Fibroblast of villous mesenchyme (primary cell): ENCODE measurements at places on chromosomes 12 and 14. TPM values are rescaled to one million over a fixed set of nuclear protein-coding genes. Genes with fewer than 3 reads are reported as not detected.

The ANO4 gene
- total RNA-seq = 8.4 and 13.8 TPM in 2 replicates

The TXNRD1 gene
- 352 and 747 TPM in 2 replicates for total RNA-seq

The PTPRO gene
- total RNA-seq = under 0.01 TPM in 2 replicates

The KRT78 gene
- total RNA-seq = not detected in 2 replicates

The FBLN5 gene
- total RNA-seq = 77.7 and 85.0 TPM in 2 replicates

The TAS2R50 gene
- total RNA-seq = 5.8 and 7.3 TPM in 2 replicates

The IL31 gene
- total RNA-seq = not detected in 2 replicates

The HOXC13 gene
- total RNA-seq = 0.32 TPM in 1 of 2 replicates, not detected in the other

The DHRS2 gene
- 0.32 and 0.43 TPM in 2 replicates for total RNA-seq

The RASSF8 gene
- 60.6 and 127 TPM in 2 replicates for total RNA-seq

The SERPINA9 gene
- total RNA-seq = not detected in 2 replicates

The SPTB gene
- total RNA-seq = under 0.01 TPM in 2 replicates

The SOAT2 gene
- not detected in 2 replicates for total RNA-seq

The SLCO1B1 gene
- total RNA-seq = not detected in 2 replicates

The LRRC74A gene
- not detected in 2 replicates for total RNA-seq

The SRGAP1 gene
- total RNA-seq = 14.5 and 18.1 TPM in 2 replicates

The RNF212B gene
- not detected in 2 replicates for total RNA-seq

The IFNG-AS1 gene
- total RNA-seq = not detected in 2 replicates

The TPH2 gene
- total RNA-seq = not detected in 2 replicates

The KRT2 gene
- not detected in 2 replicates for total RNA-seq

The AICDA gene
- not detected in 2 replicates for total RNA-seq

The CPNE8 gene
- total RNA-seq = 12.6 and 21.2 TPM in 2 replicates

The TPPP2 gene
- not detected in 2 replicates for total RNA-seq

The HOTAIR gene
- 0.86 and 3.2 TPM in 2 replicates for total RNA-seq

The FAM161B gene
- 3.2 and 5.2 TPM in 2 replicates for total RNA-seq

The AKAP5 gene
- total RNA-seq = 1.9 and 3.0 TPM in 2 replicates

The EFS gene
- 7.7 and 7.8 TPM in 2 replicates for total RNA-seq

The LRRIQ1 gene
- under 0.01 TPM in 2 replicates for total RNA-seq

The LGALS3 gene
- 120 and 198 TPM in 2 replicates for total RNA-seq

The SNRNP35 gene
- 14.8 and 20.7 TPM in 2 replicates for total RNA-seq
